Esophagus squamous epithelium (tissue), 5 donors: ENCODE measurements at places on chromosomes 1 and 21.

DNA sequence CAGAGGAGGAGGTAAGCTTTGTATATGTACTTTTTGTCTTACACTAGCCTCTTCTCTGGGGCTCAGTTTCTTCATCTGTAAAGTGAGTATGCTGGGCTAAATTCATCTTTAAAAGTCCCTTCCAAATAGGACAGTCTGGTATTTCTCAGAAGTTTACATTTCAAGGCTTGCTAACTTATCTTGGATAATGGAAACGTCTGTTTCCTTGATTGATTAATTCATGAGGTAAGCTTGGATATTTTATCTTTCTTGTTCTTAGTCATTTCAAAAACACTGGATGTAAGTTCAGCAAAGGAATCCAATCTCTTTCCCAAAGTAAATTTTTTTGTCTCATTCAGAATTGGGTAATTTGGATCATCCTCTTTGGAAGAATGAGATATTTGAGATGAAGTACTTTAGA, 111.0 kb downstream of the EDEM3 start:
- no peak for DNase-seq

DNA sequence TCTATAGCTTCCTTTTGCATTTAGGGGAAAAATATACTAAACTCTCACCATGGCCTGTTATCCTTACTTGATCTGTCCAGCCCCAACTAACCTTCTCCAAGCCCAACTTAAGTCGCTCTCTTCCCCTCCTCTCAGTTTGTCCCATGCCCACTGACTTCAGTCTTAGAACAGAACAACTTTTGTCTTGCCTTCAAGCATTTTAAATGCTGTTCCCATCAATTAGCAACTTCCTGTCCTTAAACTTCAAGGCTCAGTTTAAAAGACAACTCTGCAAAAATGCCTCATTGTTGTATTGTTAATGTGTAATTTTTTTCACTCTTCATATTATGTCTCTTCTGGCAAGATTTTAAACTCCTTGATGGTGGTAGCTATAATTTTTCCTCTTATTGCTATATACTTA, 526.9 kb downstream of the NEGR1 start:
- no peak for DNase-seq

- no peak for DNase-seq
Observed at GRCh38 chr1:165629848-165630628, 996 bp upstream of the MGST3 start.

DNA sequence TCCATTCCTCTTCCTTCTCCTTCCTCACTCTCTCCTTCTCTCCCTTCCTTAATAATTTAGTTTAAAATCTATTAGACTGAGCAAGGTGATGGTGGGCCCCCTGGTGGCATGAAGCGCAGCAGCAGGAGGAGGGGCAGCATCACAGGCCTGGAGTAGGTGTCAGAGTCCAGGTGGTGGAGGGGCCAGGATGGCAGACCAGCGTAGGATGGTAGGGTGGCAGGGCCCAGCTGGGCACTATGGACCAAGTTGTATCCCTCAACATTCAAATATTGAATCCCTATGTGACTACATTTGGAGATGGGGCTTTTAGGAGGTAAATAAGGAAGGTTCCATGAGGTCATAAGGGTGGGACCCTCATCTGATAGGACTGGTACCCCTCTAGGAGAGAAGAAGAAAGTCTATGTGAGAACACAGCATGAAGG, 61.0 kb downstream of the WDR4 start:
- DNase-seq, result no peak

- no peak for DNase-seq
Observed at GRCh38 chr1:167520711-167521206, 2.4 kb upstream of the CD247 start.
